ENCODE measurements at places on chromosomes 1 and 21.

- DNase-seq: no peak
Observed at GRCh38 chr21:31201144-31201543, 142.9 kb downstream of the TIAM1 start.

GRCh38 chr1:224529844-224530243, 86.3 kb upstream of the CNIH3 start:
- DNase-seq: no peak

DNA sequence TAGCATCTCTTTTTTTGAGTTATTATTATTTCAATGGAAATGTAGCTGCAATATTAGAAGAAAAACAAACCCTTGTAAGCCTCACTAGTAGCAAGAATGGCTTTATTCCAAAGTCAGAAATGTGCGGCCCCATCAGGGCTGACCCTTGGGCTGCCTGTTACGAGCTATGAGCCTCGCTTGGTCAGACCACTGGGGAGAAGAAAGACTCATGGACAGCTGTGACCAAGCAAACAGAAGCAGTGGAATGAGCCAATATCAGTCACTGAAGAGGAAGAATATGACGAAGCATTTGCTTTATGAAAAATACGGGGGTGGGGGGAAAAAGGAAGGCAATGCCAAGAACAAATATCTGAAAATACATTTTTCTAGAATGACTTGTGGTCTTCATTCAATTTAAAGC, 504.5 kb downstream of the LMO4 start:
- no peak for DNase-seq

- no peak for DNase-seq
Observed at GRCh38 chr1:151143057-151143435, 3.4 kb downstream of the SEMA6C start.

DNA sequence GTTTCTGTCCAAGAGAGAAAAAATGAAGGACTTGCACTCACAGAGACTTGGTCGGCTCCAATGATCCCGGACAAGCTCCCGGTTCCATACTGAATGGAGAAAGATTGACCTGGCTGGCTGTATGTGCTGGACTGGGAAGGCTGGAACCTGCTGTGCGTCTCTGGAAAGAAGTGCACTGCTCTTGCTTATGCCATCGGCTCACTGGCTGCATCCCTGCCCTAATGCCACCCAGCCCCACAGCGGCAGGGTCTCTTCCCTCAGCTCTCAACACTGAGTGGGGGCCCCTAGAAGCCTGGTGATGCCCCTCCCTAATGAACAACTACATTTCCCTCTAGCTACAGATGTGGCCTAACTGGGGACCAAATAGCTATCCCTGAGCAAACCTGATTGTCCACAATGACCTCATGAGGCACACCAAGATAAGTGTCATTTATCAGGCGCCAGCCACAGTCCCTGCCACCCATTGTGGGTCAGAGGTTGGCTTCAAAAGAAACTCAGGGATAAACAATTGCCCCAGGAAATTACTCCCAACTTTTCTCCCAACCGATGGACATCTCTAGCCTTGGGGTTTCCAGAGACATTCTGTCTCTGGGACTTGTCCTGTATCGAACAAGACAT, 2.6 kb downstream of the CTSE start:
- DNase-seq: no peak

- DNase-seq: no peak
Observed at GRCh38 chr1:245373131-245373530, 218.3 kb downstream of the KIF26B start.

DNA sequence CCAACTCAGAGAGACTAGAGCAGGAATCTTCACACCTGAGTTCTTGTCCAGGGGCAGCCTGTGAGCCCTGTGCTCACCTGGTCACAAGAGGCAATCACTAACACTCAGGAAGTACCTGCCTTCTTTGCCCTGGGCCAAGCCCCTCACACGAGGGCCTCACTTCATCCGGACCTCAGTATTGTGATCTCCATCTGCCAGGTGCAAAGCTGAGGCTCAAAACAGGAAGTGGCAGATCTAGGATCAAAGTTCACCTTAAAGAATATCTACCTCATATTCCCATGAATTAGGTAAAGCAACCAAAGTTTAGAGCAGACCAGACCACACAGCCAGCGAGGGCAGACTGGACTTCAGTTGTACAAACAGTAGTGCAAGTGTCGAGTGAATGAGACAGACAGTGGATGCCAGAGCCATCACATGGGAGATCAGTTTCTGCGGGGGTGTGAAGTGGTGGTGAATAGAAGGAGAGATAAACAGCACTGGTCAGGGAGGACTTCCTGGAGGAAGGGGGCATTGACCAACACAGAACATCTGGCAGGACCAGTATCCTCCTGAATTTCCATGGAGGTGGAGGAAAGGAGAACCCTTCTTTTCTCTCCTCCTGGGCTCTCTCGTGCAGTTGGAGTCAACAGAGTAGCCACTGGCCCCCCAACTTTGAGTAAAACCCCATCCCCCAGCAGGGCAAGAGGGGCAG, 116.6 kb upstream of the ZBTB40 start:
- DNase-seq: no peak

DNA sequence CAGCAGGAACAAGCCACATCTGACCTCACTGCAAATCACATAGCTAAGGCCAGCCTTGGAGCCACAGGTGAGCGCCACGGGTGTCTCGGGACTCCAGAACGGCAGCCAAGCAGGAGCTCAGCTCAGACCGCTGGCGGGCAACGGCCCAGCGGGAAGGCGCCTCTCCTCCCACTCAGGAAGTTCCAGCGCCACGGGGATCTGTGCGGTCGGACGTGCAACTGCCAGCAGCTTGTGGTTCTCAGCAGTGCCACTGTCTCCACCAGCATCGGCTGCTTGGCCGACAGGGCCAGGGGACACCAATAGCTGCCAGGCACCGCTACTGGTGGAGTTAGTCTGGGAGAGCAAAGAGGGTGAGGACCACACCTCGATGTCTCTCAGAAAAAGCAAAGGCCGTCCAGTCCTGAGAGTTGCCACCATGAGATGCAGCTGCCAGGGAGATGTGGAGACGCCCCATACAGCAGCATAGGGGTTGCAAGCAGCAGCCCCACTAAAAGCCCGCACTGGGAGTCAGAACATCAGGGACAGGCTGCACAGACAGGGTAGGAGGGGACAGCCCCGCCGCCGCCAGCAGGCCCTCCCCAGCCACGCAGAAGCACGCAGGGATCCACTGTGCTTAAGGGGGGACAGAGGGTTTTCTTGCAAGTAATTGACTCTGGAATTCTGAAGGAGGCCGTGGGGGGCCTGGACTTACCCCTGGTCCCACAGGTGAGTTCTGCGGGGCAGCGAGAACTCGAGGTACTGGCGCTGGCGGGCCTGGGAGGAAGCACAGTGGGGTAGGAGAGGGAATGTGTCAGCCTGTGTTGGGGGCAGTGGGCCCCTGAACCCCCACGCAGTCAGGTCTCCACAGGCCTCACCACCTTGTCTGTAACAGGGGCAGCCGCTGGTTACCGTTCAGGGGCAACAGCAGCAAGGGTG, 83.5 kb downstream of the NPHP4 start:
- no peak for DNase-seq

DNA sequence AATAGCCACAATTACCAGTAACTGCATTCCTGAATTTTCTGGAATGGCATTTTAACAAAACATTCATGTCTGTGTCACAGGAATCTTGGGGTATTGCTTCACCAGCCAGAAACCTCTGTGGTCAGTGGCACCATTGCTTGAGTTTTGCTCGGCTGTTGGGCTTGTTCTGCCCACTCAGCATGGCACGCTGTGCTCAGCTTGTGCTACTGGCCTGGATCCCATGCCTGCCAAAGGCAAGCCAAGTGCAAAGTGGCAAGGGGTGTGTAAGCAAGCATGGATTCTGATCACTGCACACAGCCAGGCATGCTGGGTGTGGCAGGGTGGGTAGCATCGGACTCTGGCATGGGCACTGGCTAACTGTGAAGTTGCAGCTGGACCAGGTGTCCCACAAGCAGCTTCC, 1150.9 kb downstream of the MRPL39 start:
- DNase-seq: no peak

DNA sequence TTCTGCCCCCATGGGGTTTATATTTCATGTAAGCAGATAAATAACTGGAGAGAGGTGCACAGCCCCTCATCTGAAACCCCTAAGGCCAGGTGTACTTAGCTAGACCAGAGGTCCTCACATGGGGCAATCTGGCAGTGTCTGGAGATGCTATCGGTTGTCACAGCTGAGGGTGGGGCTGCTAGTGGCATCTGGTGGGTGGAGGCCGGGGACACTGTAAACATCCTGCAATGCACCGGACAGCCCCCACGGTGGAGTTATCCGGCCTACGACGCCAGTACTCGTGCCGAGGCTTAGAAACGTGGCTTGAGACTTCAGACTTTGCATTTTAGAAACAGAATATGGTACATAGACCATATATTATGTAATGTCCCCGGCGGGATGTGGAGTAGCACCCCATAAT, 186.5 kb upstream of the VAMP3 start:
- DNase-seq: no peak

DNA sequence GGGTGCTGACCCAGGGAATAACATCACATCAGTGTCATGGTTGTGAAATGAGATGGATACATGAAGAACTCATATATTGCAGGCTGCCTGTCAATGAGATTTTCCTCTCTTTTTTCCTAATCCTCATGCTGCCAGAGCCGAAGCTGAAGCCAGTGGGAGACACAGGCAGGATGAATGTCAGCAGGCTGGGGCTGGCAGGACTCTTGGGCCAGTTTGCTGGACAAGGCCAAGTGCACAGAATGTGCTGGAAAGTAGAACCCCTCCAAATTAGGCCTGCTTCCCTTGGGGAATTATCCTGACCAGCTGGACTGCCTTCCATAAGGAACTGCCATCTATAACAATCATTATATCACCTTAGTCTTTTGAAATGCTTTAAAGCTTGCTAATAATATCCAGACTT, 31.4 kb downstream of the SLC44A3 start:
- DNase-seq: no peak

DNA sequence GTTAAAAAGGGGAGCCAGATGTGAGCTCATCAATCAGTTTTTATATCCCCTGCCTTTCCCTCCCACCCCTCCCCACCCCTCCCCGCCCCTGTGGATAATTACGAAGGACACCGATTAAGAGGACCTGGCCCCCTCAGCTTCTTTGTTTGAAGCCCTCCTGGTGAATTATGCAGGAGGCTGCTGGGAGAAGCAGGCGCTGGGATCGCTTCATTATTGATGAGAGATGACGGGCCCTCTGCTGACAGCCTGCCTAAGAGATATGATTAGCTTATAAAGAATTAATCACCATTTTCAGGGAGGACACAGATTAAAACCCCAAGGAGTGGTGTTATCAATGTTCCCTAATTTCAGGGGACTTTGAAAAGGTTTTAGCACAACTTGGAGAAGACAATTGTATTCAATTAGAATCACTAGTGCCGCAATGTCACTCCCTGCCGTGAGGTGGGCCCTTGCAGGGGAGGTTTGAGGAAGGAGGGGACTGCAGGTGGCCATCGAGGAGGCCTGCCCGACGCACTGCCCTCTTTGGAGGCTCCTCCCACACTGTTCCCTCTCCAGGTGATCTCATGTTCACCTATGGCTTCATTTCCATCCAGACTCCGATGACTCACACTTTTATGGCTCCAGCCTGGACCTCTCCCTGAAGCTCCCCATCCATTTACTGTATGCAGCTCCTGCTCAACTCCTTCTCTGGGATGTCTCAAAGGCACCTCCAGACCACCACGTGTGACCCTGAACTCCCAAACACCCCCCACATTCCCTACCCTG, 67.0 kb upstream of the KLHDC7A start:
- no peak for DNase-seq

DNA sequence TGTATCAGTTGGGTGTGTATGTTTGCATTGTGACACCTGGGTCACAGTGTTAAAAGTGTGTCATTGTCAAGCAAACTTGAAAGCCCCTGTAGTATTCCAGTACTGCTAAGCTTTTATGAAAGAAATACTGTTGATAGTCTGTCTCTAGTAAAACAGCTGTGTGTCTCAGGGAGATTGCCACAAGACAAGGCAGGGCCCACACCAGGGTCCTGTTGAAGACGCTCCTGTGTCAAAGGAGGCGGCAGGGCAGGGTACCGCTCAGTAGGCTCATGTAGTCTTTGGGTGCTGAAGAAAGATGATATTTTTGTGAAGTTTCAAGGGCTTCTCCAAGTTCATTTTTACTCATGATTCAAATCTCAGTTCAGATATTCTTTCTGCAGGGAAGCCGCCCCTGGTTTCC, 132.5 kb downstream of the GALNT2 start:
- DNase-seq: no peak

DNA sequence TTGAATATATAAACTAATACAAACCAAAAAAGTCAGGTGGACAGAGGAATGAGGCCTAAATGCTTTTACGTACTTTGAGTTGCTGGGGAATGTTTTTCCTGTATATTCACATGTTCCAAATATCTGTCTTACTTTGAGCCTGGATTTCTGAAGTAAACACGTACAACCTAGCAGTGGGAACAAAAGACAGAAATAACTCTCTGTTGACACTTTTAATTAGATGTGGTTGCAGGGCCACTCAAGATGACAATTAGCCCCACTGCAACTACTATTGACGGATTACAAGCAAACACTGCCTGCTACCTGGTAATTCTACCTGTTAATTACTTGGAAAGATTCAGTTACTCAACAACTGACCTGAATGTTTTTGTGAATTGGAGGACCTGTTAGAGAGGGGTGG, 196.9 kb downstream of the TTLL7 start:
- no peak for DNase-seq

DNA sequence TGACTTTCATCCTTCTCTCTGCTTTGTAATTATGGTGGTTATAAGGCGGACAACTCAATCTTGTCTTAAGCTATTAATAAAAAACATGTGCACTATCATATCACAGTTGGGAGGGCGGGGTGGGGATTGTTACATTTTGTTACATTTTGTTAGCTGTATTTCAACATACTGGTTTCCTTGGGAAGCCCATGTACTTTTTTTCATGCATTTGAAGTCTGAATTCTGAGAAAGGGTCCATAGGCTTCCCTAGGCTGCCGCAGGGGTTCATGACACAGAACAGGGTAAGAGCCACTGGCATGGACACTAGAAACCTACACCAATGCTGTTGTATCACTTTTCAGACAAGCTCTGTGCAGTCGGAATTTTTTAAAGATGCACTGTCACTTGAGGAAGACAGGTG, 178.8 kb downstream of the ETS2 start:
- DNase-seq: no peak

GRCh38 chr1:197600751-197601150, 174.5 kb downstream of the DENND1B start:
- DNase-seq: no peak

DNA sequence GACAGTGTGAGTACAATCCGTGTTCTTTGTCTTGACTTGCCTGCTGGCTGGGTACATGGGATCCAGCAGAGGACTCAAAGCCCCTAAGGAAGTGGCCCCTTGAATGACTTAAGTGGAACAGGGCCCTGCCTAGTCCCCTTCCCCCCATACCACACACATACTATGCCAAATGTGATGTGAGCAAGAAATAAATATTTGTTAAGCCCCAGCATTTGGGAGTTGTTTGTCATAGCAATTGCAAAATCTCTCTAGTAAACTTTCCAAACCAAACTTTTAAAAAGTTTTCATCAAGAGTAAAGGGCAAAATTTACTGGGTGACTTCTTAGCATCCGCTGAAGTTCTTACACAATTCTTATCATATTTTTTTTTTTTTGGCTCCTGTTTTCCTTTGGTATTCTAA, 32.5 kb upstream of the CACHD1 start:
- DNase-seq: no peak

DNA sequence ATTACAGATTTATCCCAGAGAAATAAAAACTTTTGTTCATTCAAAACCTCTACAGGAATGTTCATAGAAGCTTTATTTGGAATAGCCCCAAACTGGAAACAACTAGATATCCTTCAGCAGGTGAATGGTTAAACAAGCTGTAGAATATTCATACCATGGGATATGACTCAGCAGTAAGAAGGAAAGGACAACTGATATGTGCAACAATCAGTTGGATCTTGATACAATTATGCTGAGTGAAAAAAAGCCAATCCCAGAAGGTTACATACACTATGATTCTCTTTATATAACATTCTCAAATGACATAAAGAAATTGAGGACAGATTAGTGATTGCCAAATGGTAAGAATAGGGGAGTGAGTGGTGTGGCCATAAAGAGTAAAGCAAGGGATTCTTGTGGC, 376.7 kb downstream of the S1PR1 start:
- no peak for DNase-seq

Measured in SHP77 treated with DMSO at 0.1 percent for 48 hours (cell line).